ENCODE measurements at places on chromosomes 7 and 10.

- no peak for DNase-seq
Observed at GRCh38 chr10:132762267-132762666, 23.7 kb downstream of the NKX6-2 start.

DNA sequence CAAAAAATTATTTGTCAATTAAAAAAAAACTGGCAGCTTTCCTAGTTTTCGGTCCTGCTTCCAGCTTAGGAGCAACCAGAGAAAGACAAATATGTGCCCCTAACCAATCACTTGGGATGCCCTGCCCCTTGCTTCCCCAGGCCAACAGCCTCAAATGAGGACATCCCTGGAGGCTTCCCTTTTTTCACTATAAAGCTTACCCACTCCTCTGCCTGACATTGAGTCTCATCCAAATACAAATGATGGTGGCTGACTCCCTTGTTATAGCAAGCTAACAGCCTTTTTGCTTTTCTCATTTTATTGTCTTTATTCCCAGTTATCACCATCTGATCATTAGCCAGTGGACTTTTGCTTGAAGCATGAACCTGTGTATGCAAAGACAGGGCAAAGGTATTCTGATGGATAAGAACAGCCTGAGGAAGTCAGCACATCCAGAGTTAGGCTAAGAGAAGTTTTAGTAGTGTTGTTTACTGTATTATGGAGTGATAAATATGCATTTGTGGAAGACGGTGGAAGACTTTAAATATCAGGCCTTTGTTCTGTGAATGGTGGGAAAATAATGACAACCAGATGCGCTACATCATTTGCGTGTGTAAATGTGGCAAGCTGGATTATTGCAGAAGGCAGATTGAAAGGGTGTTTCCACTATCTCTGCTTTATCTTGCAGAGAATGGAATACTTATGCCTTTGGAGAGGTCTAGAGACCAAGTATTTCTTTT, 1.7 kb upstream of the CCM2 start:
- DNase-seq = no peak

DNA sequence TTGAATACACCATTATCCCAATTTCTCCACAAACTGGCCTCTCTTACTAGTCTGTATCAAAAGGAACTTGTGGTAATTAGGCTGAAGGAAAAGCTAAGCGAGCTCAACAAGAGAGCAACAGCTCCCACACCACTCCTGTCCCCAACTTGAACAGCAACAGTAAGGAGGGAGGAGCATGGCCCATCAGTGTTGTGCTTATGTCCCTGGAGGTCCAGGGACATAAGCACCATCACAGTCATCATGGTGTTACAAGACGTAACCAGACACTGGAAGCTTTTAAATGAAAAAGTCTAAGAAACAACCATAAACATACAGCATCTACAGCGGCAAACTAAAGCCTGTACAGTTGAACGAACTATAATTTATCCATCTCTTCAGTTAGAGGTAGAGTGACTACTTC, 989 bp downstream of the ERLIN1 start:
- DNase-seq = no peak

DNA sequence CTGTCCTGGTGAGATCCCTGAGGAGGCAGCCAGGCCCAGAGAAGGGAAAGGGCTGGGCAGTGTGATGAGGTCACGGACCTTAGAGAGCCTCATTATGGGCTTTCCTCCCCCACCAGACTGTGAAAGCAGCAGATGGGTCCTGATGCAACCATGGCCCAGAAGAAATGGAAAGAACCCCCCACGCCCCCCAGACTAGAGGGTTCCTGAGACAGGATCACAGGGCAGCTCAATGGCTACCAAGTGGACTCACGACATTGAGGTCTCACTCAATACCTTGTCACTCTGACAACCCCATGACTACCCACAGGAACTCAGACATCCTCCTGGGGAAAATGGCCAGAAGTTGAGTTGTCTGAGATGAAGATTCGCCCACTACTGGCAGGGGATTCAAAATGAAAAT, 36.7 kb downstream of the FAM241B start:
- DNase-seq = no peak

GRCh38 chr10:92124616-92125143, 166.2 kb downstream of the CPEB3 start:
- no peak for DNase-seq

GRCh38 chr10:70542565-70542938, 60.0 kb downstream of the PRF1 start:
- DNase-seq = no peak

GRCh38 chr10:117449636-117450035, 74.4 kb upstream of the PDZD8 start:
- no peak for DNase-seq

DNA sequence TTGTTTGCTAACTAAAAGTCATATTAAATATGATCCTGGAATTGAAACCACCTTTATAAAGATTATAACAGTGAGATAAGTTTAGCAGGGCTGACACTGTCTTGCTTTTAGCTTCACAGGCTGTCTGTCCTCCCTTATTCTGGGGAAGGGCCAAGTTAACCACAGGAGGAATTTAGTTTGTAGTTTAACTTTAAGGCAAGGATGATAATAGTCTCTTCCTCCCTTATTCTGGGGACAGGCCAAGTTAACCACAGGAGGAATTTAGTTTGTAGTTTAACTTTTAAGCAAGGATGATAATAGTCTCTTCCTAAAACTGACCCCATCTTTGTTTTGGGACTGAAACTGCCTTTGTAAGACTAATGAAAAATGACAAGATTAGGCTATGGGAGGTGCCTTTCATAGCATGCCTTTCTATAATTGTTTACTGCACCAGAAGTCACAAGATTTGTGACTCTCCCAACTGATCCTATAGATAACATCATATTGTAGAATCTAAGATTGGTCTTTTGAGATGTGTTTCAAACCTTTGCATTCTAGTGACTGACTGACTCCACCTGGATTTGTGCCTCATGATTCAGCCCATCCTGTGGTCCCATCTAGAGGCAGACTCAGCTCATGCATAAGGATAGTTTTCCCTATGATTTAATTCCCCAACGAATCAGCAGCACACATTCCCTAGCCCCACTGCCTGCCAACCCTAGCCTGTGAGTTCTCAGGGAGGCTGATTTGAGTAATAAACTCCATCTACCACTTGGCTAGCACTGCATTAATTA, 212.0 kb downstream of the MAGI2 start:
- DNase-seq = no peak

DNA sequence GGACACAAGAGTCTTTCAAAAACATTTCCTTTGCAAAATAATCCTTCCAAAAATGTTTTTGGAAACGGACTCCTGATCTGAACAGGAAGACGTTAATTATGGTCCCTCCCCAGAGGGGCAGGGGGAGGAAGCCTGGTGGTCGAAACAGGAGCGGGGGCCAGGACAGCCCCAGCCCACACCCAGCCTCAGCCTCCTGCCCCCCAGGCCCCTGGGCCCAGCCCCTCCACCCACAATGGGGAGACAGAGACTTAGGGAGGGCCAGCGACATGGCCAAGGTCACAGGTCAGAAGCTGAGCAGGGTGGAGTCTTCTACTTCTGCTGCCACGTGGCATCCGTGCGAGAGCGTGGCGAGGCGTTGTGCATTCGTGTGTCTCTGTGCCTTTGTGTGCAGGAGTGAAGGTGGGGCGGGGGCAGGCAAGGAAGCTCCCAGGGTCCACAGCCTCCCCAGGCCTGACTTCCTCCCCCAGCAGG, 14.0 kb upstream of the GRIFIN start:
- DNase-seq = no peak

DNA sequence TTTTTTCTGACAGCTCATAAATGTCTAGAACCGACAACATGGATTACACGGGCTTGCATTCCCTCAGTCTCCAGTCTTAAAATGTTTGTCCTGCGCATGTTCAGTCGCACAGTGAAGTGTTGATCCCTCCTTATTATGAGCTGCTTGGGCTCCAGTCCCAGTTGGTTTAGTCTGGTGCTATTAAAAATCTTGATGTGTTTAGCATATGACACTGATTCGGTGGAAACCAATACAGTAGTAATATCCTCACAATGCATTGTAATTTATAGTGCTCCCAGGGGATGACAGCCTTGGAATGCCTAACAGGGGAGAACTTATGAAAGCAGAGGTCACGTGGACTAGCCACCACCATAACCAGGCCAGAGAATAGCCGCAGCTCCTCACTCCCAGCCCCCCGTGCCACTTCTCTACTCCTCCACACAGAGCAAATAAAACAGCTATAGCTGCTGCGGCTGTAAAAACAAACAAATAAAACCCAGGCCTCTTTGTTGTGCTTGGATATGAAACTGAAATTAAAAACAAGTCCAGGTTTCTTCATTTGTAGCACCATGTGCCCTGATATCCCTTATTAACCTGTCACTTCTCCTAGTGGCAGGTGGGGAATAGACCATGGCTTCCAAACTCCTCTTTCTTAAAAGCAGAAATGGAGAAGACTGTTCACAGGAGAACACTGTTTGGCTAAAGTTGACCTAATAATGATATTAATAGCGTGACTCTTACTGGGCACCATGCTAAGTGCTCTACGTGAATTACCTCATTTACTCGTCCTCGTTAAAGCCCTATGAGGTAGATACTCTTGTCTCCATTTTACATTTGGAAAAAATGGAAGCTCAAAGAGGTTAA, 7.7 kb downstream of the DPCD start:
- DNase-seq = no peak

DNA sequence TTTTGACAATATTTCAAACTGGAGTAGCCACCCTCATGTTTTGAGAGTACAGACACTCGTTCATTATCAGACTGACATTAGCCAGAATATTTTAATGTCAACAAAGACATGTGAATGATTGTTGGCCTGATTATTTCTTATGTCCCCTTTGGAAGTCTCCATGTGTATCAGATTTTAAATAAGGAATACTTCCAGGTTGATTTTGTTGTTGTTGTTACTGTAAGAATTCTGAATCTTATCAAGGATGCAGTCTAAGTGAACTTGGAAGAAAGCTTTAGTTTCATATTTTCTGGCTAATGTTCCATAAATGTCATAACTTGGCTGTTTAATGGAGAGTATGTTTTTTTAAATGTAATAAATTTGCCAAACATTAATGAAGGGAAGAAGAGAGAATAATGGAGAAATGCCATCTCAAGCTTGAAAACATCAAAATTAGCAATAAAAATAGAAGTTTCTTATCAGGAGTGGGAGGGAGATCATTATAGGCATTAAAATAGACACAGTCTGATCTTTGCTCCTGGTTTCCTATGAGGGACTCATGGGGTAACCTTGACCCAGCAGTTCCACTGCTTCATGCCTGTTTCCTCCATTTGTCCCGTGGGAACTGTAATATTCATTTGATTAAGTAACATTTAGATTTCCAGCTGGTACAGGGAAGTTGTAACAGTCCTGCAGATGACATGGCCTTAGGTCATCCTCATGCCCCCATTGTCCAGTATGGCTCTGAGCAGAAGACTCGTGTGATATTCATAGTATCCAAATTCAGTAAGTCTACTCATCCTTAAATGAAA, 122.4 kb upstream of the KIAA1217 start:
- DNase-seq = no peak

- no peak for DNase-seq
Observed at GRCh38 chr10:102691285-102692066, 22.7 kb downstream of the ARL3 start.

GRCh38 chr10:12287772-12288171, 61.6 kb upstream of the CAMK1D start:
- no peak for DNase-seq

GRCh38 chr10:14569274-14570060, 205.2 kb downstream of the FAM107B start:
- no peak for DNase-seq

DNA sequence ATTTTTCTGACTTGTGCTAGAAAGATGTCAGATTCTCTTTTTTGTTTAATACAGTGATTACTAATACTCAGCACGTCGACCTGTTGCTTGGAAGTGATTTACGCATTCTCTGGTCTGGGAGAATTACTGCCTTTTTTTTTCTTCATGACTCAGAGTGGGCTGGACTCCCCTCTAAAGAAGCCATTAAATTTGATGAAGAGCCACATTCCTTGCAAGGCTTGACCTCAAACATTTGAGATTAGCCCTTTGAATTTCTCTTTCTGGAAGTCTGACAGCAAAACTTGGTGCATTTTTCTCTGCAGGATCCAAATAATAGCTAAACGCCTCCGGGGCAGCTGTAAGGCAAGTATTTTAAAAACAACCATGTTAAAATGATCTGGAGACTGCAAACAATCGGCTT, 171.6 kb downstream of the GALNT17 start:
- no peak for DNase-seq

- no peak for DNase-seq
Observed at GRCh38 chr7:75629044-75629443, 109.7 kb downstream of the HIP1 start.

DNA sequence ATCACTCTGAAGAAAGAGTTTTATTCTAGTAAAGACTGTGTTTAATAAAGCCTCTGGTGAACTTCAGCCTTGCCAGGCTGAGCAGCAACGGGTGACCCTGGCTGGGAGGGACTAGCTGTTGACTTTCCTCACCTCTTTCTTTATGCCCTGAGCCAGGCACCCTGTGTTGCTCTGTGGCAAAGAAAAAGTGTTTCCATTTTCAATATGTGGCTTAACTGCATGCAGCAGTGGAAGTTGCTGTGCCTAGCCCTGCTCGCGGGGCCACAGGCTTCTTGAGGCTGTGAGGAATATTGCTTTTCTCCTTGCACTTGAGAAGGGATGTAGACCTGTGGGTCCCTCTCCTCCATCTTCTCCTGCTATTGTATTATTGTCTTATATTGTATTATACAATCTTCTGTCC, 67.0 kb downstream of the CXCL12 start:
- no peak for DNase-seq

DNA sequence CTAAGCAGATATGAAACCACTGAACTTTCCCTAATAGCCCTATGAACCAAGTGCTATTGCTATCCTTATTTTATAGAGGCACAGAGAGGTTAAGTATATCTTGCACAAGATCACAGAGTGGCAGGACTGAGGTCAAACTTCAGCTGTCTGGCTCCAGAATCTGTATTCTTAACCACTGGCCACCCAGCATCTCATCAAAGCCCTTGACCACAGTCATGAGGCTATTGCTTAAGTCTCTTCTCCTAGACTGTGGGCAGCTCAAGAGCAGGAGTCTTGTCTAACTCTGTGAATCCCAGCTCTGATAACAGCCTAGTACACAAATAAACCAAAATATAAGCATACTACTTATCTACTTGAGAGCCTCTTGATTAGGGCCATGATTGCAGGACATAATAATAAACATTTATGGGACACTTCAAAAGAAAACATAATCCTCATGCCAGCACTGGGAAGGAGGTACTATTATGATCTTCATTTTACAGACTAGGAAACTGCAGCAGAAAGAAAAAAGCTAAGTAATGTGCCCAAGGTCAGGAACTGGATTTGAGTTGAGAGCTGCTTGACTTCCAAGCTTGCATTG, 22.4 kb upstream of the SMC3 start:
- no peak for DNase-seq

GRCh38 chr7:78071491-78072200, 273.1 kb downstream of the PHTF2 start:
- DNase-seq = no peak

- DNase-seq = no peak
Observed at GRCh38 chr7:158966780-158967390, 110.5 kb downstream of the DYNC2I1 start.

- no peak for DNase-seq
Observed at GRCh38 chr7:90401989-90402388, 1.3 kb upstream of the CLDN12 start.

- no peak for DNase-seq
Observed at GRCh38 chr7:129947701-129948100, 5.1 kb downstream of the UBE2H start.

- DNase-seq = no peak
Observed at GRCh38 chr7:50379082-50379481, 71.1 kb downstream of the FIGNL1 start.

GRCh38 chr7:128831994-128832879, 2.0 kb downstream of the FLNC start:
- DNase-seq = no peak

All from activated T-cell treated with anti-CD3 and anti-CD28 coated beads for 1 hour (primary cell).